Hematopoietic multipotent progenitor cell treated with erythropoietin and hydrocortisone succinate and interleukin-3 and kit ligand, for 15 days (in vitro differentiated cells): ENCODE measurements at places on chromosomes 1 and 21.
A peak's percentile ranks its signal among the peaks of the same experiment; 100 is the strongest.

GRCh38 chr1:154972517-154973343, 1.8 kb upstream of the CKS1B start:
- DNase-seq, result no peak

DNA sequence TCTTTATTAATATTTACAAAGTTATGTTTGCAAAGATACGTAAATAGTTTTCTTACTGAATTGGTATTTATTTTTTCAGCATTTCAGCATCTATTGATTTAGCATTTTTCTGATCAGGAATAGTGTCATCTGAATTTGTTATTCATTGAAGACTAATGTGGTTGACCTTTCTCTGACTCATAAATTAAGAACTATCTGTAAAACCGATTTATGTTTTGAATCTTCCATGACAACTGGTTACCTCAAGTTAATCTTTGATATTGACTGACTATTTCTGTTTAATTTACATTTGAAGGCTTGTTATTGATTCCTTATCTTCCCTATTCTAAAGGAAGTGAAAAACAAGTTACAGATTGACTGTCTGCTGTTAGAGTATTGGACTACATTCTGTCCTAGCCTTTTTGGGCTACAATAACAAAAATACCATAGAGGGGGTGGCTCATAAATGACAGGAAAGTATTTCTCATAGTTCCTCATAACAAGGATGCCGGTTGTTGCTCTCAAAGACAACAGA, 1131.4 kb downstream of the PLA2G4A start:
- DNase-seq, result no peak

DNA sequence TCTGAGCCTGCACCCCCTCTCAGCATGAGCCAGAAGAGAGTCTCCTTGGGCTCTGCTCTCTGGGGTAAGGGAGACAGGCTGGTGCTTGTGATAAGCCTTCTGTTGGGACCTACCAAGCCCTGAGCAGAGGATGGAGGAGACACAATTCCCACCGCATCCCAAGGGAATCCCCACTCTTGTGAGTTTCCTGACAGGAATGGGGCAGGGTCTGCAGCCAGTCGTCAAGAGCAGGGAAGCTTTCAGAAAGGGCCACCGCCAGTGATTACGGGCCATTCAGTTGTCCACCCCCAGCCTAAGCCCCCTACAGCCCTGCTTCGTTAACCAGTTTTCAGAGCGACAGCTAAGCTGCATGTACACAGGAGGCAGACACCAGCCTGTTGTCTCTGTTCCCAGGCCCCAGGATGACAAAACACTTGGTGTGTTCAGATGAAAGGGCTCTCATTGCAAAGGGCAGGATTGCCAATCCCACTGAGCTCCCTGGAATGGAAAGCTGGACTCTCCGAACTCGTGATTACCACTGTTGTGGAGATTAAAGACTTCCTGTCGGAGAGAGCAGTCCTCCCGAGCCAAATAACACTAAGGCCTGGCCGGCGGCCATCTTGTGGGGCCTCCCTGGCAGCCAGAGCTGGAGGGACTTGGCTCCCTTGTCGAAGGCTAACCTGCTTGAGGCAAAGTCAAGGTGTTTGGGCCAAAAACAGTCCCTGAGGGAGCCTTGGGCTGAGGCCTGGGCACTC, 37.4 kb upstream of the SLC30A1 start:
- no peak for DNase-seq

DNA sequence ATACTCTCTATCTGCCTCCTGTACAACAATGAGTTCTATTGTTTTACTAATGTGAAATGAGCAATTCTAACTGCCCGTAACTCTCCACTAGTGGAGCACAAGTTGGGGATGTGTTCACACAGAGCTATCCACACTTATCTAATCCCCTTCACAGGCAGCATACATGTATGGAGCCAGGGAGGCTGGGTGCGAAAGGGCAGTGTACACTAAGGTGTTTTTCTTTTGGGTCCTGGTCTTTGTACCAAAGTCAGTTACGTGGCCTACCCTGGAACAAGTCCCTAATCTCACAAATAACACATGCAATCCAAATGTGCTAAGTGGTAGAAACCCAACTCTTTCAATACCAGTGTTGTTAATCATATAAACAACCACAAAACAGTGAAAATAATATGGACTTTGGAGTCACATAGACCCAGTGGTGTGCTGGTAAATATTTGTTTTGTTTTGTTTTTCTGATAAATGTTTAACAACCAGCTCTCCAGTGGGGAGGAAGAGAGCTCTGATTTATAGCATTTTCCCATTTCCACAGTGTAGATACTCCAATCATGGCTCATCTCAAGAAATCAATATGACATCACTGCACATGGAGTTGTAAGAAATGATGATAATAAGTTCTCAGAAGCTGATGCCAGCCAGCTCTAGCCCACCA, 319.9 kb upstream of the DUSP10 start:
- DNase-seq, result no peak

- no peak for DNase-seq
Measured at GRCh38 chr1:33630686-33631085, 158.2 kb downstream of the ZSCAN20 start.

GRCh38 chr21:44687671-44688070, 5.7 kb upstream of the KRTAP12-1 start:
- no peak for DNase-seq

DNA sequence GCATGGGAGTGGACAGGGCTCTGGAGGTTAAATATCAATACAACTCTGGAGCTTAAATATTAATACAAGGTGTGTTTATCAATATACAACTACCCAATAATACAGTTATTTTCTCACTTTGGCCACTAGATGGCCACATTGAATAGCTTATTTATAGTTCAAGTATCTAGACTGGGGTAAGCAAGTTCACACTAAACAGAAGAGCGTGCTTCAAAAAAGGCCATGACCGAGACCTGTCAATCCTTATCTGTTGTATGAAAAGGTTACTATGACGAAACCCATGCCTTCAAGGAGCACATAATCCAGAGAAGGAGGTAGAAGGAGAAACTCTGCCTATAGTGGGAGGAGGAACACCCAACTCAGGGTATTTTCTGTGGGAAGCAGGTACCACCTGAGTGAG, 29.1 kb downstream of the CHML start:
- peak; percentile 80 for DNase-seq

DNA sequence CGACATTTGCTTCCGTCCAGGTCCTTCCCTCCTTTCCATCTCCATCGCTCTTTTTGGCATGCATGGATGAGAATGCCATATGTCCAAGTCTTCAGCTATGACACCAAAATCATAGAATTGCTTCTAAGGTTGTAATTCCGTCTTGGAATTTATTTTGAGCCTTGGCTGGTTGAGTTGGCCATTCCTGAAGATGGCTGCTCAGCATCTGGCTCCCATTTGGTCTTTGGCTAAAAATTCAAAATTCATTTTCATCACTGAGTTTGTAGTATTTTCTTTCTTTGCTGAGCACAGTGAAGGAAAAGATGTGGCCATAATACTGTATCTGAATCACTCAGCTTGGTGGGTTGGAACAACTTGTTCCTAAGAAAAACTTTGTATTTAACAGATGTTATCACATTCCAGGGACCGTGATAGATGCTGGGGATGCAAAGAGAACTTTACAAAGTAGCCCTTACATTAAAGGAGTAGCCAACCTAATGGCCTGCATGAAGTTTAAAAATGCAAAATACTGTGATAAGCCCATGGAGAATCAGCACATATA, 15.6 kb downstream of the JUN start:
- no peak for DNase-seq

- DNase-seq, result no peak
Measured at GRCh38 chr1:30451532-30452125, 271.8 kb downstream of the MATN1 start.

- no peak for DNase-seq
Measured at GRCh38 chr1:6466023-6466422, at the start of gene TNFRSF25. Gene TNFRSF25 (minus strand): TSS chr1:6466173. CDS start chr1:6466107, 66 bp downstream.
